ENCODE measurements at places on chromosomes 6 and 20.

- peak; percentile 44 for DNase-seq
Measured at GRCh38 chr20:461254-462198, 807 bp downstream of the TBC1D20 start.

- no peak for DNase-seq
Measured at GRCh38 chr6:29112135-29112534, 4.3 kb downstream of the OR2J3 start.

GRCh38 chr6:153591159-153591558 lies 447.9 kb upstream of the OPRM1 start:
- DNase-seq = no peak

- no peak for DNase-seq
Measured at GRCh38 chr6:158978757-158979156, 21.2 kb downstream of the RSPH3 start.

GRCh38 chr6:170447561-170447930 lies 105.6 kb downstream of the PSMB1 start:
- DNase-seq = no peak

- no peak for DNase-seq
Measured at GRCh38 chr20:58021481-58021880, 207.0 kb downstream of the ANKRD60 start.

DNA sequence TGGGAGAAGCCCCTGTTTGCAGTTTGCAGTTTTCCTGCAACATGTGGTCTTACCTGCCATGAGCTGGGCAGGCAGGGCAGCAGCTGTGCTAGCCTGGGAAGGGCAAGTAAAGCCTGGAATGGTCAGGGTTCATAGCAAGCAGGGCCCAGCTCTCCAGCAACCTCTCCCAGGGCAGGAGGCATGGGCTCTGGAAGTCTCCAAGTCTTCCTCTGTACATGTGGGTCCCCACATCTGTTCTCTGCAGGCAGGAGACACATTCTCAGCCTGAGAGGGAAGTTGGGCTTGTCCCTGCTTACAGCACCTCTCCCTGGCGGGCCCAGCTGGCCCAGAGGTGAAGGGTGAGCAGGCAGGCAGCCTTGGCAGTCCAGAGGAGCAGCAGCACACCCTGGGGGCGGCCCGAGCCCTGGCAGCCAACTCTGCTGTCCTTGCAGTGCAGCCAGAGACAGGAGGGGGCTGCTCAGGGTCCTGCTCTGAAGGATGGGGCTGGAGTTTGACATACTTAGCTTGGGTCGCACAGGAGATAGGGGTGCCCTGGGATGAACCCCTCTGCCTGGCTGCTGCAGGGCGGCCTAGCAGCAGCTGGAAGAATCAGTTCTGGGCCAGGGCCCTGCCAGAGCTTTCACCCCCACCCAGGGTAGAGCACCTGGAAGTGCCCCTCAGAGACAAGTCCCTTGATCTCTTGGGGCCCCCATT lies 176.0 kb downstream of the MRPL14 start:
- DNase-seq = no peak

GRCh38 chr6:74932232-74932888 lies 273.5 kb downstream of the COL12A1 start:
- no peak for DNase-seq

DNA sequence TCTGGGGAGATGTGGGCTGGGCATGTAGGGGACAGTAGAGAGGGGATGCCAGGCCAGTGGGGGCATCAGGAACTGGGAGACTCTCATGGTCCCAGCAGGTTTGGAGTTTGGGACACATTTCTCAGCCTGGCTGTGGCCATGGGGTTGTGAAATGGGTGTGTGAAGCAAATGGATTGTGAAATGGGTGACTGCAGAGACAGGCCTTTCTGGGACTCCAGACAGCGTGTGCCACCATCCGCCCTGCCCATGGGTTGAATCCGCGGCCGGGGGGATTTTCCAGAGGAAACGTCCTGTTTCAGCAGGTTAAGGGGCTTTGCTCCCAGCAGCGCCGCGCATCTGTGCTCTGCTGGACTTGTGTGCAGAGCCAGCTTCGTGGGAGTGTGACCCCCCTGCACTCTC lies 3.7 kb upstream of the PMEPA1 start:
- DNase-seq = no peak

DNA sequence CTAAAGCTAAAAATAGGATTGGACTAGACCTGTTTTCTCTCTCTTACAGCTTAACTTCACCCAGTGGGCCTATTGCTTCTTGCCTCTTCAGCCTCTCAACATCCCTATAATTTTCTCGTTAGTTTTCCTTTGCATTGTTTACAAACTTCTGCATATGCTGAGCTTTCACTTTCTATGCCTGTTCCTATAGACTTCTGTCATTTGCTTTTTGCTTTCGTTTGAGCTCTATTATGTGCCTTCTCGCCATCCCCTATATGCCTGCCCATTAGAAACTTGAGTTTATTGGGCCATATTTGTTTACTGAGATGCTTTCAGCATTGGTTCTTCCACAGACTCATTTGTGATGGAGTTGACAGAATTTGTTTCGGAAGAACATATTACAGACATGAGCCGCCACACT lies 40.9 kb downstream of the NCOA7 start:
- no peak for DNase-seq

DNA sequence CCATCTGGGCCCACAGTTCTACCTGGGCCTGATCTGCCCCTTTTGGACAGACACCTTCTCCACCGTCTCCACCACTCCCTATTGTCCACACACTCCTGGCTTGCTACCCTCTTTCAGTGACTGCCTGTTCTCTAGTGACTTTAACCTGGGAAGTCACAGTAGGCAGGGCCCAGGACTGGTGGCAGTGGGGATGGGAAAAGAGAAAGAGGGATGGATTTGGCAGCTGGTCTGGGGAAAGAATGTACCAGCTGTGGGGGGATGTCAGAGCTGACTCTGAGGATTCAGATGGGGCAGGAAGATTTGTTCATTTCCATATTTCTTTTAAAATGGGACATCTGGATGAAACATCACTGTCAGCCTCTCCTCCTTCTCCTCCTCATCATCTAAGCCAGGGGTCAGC lies 85.5 kb downstream of the SULF2 start:
- DNase-seq = no peak

GRCh38 chr6:129492260-129492659 lies 217.7 kb downstream of the ARHGAP18 start:
- DNase-seq = no peak

DNA sequence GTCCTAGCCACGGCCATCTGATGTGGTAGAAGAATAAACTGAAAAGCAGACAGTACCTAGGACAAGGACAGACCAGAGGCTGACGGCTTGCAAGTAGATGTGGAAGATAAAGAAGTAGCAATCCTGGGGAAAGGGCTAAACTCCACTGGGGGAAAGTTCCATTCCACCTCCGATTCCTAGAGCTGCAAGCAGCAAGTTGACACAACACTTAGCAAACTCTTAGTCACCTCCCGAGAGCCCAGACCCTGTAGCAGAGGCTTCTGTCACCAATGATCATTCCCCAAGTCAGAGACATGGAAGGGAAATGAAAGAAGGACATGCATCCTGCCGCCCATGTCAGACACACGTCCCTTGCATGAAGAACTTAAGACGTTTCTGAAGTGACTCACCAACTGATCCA lies 99.2 kb upstream of the RPS6KA2 start:
- DNase-seq = no peak

DNA sequence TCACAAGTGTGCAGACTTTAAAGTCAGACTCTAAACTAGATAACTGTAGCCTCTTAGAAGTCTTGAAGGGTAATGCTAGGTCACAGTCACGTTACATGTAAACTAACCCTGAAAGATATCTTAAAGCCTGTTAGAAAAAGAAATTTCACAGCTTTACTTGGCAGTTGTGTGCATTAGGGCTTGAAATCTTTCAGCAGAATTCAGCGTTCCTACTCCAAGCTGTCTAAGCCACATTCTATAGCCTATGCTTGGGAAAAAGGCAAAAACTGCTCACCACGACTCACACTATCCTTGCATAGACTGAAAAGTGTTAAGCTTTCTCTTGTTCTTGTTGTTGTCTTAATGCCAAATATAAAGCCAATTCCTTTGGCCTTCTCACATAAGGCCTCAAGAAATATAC lies 338.0 kb upstream of the SASH1 start:
- DNase-seq = no peak

GRCh38 chr20:41453010-41453950 lies 86.7 kb upstream of the EMILIN3 start:
- no peak for DNase-seq

- DNase-seq = no peak
Measured at GRCh38 chr6:15477746-15478145, 185.1 kb downstream of the DTNBP1 start.

DNA sequence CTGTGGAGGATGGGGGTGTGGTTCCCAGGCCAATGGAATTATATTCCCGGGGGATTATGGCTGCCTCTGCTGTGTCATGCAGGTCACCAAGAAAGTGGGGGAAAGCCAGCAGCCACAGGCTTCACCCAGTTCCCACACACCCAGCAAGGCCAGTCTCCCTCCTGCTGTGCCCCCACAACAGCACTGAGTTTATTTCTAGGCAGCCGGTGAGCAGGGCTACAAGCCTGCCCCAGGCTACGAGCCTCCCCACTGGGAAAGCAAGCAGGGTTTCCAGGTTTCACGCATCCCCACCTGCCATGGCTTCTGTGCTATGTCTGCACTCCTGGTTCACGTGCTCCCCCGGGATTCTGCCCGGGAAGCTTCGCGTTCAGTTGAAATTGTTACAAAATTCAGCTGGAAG lies 72.6 kb downstream of the ERMARD start:
- DNase-seq = no peak

DNA sequence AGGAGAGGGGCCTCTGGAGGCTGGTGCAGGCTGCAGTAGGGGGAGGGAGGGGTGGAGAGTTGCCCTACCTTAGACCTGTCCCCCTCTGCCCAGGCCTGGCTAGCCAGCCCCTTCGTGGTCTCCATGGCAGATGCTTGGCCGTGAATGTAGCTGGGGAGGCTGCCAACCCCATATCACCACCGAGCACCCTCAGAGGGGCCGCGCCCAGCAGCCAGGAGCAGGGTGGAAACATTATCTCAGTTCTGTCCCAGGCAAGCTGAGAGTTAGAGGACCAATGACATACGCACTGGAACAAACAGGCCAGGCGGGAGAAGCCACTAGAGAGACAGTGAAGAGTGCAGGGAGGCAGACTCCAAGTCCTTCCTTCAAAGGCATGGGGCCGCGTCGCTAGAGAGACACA lies 66.5 kb downstream of the LRFN2 start:
- DNase-seq = no peak

DNA sequence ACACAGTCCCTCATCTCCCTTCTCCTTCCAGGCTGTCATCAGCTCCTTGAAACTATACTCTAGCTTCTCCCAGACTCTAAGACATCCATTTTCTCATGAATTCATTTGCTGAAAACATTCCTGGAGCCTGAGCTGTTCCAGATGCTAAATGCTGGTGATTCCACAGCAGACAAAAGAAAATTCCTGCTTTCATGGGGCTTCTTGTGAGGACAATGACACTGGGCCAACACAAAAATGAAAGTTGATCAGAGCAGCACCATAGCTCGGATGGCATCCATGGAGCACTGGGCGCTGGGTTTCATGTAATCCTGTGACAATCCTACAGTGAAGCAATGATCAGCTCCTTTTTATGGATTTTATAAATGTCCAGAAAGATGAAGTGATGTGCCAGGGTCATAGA lies 47.4 kb upstream of the STX16 start:
- DNase-seq = no peak

DNA sequence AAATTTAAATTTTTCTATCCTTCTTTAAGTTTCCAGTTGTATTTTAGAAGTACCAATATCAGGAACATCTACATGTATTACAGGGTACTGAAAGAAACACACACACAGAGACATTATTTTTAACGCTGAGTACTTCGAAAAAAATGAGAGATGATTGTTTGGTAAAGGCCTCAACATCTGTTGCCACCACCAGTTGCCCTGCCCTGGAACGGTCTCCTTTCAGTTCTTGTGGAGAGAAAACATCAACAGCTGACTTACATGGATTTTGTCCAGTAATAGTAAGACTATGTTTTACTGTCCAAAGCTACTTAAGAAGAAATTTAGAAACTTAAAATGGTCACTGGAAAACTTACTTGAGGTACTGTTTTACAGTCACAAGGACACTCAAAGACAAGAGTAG lies 16.7 kb downstream of the HMGCLL1 start:
- DNase-seq = no peak

- no peak for DNase-seq
Measured at GRCh38 chr6:149445573-149445972, 39.2 kb downstream of the ZC3H12D start.

DNA sequence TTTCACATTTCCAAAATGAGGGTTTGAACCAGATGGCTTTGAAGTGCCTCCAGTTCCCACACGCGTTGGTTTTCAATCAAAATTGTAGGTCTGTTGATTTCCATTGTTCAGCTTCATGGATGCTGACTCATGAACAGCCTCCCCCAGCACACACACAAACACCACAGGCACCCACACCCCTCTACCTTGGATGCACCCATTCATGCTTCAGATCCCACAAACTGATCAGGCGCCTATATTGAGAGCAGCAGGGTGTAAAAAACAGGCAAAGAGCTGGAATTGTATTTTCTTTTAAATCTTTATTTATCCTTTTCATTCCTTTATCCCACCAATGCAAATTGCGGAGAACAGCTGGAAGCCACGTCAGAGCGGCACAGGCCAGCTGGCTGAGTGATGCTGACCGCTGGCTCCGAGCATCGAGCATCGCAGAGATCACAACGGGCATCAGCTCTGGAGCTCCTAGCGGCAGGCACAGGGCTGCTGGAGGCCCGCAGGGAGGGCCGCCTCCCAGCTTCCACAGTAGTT lies 29.3 kb upstream of the TBC1D7 start:
- no peak for DNase-seq
